AG09309 (cell line): ENCODE measurements at places on chromosomes 11 and 22.

DNA sequence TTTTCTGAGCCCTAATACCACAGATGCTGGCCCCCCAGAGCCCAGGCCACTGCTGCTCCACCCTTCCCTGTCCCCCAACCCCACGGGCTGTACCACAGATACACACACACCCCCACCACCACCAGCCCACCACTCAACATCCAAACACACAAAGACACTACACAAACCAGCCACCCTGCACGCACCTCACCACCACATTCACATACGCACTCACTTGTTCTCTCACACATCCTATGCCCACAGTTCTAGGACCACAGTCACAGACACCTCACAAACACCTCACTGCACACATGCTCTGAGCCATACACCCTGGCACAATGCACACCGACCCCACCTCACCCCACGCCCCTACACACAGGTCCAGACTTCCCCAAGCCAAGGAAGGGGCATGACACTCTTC lies 22.5 kb upstream of the OAF start:
- no peak for DNase-seq

DNA sequence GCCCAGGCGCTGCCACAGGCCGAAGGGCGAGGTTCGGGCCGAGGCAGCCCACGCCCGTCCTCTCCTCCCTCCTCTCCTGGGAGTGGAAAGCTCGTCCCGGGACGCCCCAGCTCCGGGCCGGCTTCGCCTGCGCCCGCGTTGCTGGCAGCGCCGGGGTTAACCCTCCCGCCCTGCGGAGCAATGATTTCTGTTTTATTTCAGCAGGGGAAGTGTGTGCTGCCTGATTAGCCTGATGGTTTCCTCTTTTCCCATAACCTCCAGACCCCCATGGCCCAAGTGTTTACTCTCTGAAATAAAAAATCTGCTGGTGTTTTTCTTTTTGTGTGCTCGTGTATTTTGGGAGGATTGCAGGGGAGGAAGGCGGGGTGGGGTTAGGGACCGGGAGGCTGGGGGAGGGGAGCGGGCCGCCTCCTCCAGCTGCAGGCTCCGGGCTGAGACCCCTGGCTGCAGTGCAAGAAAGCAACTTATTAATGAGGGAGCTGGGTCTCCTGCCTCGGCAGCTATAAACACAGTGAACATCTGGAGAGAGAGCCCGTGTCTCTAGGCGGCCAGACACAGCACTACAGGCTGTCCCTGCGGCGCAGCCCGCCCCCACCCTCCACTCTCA lies 38.6 kb downstream of the ETS1 start:
- DNase-seq: no peak

- DNase-seq: no peak
Measured at GRCh38 chr22:22576244-22576988, 17.4 kb upstream of the PRAME start.

DNA sequence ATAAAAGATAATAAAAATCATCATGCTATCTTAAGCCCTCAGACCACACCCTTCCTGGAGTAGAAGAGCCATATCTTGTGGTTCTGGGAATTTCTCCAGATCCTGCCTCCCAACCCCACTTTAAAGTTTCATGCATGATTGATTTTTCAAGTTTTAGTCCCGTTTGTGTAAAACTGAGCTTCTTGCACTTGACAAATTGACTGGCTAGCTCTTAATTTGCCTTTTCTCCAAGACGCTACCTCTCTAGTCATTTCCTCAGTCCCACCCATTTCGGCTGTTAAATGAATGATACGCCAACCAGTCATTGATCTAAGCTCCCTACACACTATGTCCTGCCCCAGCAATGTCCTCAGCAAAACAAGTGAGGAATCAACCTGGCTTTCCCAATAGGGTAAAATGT lies 71.8 kb upstream of the TEAD1 start:
- no peak for DNase-seq

GRCh38 chr22:35842954-35843353 lies 125.3 kb downstream of the APOL5 start:
- no peak for DNase-seq

DNA sequence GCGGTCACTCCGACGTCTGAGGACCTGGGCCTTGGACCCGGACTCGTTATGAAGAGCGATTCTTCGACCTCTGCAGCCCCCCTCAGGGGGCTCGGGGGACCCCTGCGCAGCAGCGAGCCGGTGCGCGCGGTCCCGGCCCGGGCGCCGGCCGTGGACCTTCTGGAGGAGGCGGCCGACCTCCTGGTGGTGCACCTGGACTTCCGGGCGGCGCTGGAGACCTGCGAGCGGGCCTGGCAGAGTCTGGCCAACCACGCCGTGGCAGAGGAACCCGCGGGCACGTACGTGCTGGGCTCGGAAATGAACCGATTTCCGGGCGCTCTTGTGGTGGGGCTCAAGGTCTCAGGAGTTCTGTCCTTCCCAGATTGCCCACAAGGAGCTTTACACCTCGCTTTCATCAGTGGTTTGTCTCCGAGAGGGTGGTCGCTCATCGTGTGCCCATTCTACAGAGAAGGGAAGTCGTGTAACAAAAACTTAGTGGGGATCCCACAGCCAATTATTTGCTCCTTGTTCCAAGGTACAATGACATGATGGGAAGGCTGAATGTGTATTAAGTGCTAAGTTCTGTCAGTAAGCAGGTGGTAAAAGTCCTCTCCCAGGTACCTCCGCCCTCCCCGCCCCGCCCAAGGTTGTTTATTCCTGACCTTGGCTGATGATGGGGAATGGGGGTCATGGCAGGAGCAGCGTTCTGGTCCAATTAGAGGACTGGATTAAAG lies 695 bp downstream of the PEX26 start:
- no peak for DNase-seq

GRCh38 chr11:128727796-128728431 lies 34.0 kb downstream of the FLI1 start:
- DNase-seq: no peak

DNA sequence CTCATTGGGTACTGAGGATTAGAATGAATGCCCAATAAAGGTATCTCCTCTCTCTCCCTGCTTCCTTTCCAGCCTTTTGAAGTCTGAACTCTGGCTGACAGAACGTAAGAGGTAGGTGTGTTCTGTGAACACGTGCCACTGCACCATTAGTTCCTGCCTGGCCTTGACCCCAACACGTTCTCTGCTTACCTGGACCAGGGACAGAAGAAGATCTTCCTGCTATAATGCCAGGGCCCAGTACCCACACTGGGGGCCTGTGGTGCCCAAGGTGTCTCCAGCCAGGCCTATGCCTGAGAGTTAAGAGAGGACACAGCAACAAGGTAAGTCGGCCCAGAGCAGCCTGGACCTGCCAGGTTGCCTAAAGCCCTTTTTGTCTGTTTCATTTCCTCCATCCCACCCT lies 147.7 kb upstream of the TIMP3 start:
- no peak for DNase-seq

DNA sequence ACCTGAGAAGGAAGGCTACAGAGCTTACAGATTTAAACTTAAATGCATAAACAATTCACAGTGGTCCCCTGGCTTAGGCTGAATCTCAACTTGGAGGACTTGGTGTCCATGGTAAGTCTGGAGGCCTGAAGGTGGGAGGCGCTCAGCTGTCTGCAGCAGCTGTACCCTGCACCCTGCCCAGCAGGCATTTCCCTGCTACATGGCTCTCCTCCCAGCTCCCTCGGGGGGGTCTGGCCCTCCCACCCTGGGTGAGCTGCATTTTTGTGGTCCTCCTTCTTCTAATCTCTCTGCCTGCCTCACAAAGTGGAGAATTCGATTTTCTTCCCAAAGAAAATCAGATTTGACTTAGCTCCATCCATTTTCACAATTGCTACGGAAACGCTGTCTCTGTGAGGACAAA lies 273.2 kb downstream of the KIRREL3 start:
- no peak for DNase-seq

DNA sequence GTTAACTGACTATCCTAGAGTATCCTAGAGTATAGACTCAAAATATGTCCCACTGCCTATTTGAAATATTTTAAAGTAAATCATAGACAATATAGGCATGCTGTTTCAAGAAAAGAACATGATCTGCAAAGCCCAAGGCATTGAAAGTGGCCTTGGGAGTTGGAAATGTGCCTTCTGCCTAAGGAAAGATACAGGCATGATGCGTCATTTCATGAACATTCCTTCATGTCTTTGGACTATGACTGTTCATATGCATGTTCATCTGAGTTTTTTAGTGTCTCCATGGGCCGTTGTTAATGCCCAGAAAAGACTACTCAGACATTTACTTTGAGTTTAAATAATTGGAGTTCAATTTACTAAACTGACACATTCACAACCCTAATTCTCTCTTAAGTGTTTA lies 69.7 kb upstream of the PRDM11 start:
- no peak for DNase-seq

GRCh38 chr11:44162662-44163061 lies 67.2 kb downstream of the EXT2 start:
- DNase-seq: no peak

DNA sequence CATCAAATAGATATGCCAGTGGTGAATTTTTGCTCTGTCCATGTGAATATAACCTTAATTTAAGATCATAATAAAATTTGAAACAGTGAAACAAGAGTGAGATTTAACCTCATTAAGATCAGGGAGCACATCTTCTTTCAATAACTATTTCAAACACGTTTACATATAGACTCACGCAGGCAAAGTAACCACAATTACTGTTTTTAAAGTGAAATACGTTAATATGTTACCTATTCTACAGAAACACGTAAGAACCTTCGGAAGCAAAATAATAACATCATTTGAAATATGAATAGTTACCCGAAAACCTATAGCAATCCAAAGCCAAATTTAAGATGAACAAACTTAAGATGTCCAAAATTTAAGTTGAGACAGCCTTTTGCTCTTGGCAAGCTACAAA lies 136.2 kb upstream of the ZC3H12C start:
- no peak for DNase-seq

DNA sequence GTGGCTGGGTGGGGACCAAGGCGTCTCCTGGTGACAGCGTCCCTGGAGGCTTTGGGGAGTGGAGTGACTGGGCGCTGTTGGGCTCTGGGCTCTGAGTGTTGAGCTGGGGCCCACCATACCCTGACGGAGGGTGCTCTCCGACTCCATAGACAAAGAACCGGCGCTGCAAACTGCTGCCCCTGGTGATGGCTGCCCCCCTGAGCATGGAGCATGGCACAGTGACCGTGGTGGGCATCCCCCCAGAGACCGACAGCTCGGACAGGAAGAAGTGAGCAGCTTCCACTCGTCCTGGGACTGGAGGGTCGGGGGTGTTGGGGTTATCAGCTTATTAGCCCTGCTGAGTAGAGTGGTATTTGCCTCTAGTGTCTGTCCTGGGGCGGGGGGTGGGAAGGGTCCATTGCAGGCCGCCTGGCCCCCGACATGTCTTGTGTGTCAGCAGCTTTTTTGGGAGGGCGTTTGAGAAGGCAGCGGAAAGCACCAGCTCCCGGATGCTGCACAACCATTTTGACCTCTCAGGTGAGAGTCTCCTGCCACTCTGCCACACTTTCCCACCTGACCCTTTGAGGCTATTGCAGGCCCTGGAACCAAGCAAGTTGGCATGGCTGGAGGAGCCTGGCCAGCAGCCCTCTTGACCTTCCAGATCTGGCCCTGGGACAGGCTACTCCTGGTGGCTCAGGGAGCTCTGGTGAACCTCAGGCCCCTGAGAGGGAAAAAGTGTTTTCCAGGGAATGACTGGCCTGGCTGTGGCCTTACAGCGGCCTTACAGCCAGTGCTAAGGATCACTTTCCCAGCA lies 7.6 kb downstream of the CLDN5 start:
- no peak for DNase-seq

DNA sequence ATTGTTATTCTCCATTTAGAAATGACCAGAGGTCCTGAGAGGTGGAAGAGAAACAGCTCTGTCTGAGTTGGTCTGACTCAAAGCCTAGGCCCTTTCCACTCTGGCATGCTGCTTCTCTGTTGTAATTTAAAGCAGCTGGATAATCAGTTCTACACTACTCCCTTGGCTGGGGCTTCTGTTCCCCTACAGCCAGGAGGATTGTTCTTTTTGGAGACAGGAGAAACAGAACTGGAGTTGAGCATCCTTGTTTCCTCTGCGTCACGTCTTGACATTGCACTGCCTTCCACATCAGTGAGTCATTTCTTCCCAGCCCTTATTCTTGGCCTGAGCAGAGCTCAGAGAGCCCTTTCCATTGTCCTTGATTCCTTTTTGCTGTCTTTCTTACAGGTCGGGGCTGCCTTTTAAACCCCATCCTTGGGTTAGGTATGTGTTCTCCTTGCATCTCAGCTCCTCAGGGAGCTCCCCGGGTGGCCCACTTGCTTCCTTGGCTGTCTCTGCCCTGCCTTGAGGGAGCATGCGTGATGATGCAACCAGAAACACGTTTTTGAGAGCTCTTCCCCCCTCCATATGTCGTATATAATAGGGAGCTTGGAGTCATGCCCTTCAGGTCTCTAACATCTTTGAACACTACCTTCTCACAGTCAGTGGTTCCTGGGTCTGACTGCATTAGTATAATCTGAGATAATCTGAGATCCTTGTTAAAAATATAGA lies 35.7 kb downstream of the CYB5R2 start:
- DNase-seq: peak; percentile 57

GRCh38 chr11:10377183-10377582 lies 72.3 kb downstream of the ADM start:
- no peak for DNase-seq

GRCh38 chr22:48187356-48187755 lies 1424.9 kb downstream of the TBC1D22A start:
- DNase-seq: no peak

GRCh38 chr11:104784684-104785460 lies 113.4 kb downstream of the CASP12 start:
- no peak for DNase-seq

- no peak for DNase-seq
Measured at GRCh38 chr11:9689721-9690120, 25.8 kb downstream of the SWAP70 start.

DNA sequence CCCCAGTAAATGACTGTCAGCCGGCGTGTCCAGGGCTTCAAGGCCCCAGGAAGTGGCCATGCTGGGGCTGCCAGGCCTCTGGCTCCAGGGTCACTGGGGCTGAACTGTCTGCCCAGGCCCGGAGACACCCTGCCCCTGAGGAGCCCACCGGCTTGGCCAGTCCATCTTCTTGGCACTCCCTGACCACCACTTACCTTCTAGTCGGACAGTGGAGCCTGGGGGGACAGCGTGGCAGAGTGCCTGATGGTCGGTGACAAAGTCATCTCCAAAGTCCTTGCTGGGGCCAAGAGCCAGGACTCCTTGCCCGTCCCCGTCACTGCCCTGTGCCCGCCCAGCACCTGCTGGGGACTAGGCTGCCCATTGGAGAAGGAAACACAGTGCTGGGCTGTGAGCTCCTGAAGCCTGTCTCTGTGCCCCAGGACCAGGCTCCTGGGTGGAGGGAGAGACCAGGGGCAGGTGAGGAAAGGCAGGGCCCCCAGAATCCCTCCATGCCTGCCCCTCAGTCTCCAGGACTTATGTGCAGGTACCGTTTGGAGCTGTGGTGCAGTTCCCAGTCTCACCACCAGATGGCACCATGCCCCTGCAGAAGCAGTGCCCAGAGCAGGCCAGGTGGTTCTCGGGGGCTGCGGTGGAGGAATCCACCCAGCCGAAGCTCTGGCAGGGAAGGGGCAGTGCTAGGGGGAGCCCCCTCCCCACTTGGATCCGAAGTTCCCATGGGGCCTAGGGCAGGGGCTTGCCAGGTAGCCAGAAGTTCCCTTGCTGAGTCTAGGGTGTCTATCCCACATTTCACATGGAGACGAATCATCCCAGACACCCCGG lies 6.0 kb upstream of the CCDC188 start:
- peak; percentile 23 for DNase-seq

- no peak for DNase-seq
Measured at GRCh38 chr11:66958956-66959274, 732 bp upstream of the PC start.
